Suppressor macrophage (primary cell): ENCODE measurements at places on chromosomes 12 and 14.

GRCh38 chr12:19616781-19617180 is 177.5 kb downstream of the AEBP2 start:
- DNase-seq = no peak

- DNase-seq = no peak
Measured at GRCh38 chr12:29581631-29582030, 84.1 kb upstream of the OVCH1 start.

- no peak for DNase-seq
Measured at GRCh38 chr12:12035229-12035628, 35.5 kb upstream of the BCL2L14 start.

DNA sequence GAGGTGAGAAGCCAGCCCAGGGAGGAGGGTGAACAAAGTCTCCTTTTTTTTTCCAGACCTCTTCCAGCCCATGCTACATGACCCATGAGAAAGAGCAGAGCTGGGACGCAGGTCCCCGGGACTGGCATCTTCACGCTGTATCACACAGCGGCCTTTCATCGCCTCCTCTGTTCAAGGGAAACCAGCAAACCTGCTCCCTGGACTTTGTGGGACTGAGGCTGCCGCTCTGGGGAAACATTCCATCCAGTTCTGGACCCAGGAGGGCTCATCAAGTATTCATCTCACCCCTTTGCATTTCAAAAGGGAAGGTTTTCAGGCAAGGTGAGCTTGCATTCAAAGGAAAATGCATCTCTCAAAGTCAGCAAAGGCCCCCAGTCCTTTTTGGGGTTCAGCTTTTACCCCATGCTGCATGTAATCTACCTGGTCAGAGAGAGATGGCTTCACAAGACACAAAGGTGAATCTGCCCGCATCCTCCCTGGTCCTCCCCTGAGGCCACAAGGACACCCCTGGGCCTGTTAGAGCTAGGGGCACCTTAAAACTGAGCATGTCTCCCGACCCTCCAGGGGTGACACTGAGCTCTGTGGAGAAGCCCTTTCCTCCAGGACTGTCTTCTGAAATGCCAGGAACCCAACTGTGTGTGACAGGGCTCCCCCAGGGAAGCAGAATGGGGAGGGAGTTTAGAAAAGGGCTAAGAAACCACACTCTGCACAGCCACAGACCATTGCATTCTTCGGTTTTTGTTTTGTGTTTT is 21.2 kb upstream of the MEG3 start:
- no peak for DNase-seq

DNA sequence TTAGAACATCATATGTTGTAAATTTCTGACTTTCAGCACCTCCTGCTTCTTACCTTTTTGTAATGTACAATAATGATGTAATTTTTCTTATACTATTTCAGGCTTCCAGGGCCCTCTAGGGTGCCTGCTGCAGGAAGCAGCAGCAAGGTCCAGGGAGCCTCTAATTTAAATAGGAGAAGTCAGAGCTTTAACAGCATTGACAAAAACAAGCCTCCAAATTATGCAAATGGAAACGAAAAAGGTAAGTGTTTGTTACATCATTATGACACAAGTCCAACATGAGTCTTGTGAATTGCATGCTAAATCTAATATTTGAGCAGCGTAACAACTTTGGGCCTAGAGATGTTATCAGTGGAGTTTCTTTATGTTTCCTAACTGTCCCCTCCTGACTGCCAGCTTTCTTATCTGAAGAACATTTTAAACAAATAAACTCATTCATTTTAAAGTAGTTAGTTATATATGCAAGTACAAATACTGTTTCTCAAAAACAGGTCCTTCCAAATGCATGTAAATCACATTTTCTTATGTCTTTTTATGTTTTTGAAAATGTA is 167.6 kb downstream of the NAV3 start:
- DNase-seq = no peak

GRCh38 chr12:6368906-6369525 is 6.3 kb downstream of the SCNN1A start:
- DNase-seq = no peak

- no peak for DNase-seq
Measured at GRCh38 chr14:34086223-34086757, 135.4 kb upstream of the EGLN3 start.

DNA sequence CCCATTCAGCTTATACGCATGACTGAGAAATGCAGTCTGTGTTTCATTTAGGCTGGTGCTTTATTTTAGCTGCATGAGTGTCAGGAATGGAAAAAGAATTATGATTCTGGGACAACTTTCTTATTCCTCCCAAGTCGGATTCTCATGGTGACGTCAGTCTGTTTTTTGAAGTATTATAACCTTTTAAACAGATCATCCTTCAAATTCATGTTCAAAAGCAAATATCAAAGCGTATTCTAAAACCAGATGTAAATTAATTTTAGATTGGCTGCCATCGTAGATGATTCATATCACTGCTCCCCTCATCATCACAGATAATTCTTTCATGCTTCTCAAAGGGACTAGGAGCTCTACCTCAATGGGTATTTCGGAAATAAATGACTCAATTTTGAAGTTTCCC is 15.0 kb downstream of the FNTB start:
- DNase-seq = no peak

GRCh38 chr12:22266101-22266500 is 68.4 kb downstream of the ST8SIA1 start:
- no peak for DNase-seq

DNA sequence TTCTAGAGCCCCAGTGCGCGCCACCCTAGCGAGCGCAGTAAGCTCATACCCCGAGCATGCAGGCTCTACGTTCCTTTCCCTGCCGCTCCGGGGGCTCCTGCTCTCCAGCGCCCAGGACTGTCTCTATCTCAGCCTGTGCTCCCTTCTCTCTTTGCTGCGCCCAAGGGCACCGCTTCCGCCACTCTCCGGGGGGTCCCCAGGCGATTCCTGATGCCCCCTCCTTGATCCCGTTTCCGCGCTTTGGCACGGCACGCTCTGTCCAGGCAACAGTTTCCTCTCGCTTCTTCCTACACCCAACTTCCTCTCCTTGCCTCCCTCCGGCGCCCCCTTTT is 791 bp downstream of the TMEM233 start:
- no peak for DNase-seq
